GM23248 (cell line): ENCODE measurements at places on chromosomes 1 and 21. TPM values are rescaled to one million over a fixed set of nuclear protein-coding genes. Genes with fewer than 3 reads are reported as not detected.

Gene AMY2B
- polyA plus RNA-seq, result 0.63 and 0.94 TPM in 2 replicates

Gene DNM3
- 1.4 and 1.8 TPM in 2 replicates for polyA plus RNA-seq

Gene ABCA4
- polyA plus RNA-seq, result 0.20 and 0.25 TPM in 2 replicates

Gene PADI1
- 0.11 and 0.14 TPM in 2 replicates for polyA plus RNA-seq

Gene YBEY
- polyA plus RNA-seq, result 17.5 and 19.1 TPM in 2 replicates

Gene TRIM58
- not detected in 2 replicates for polyA plus RNA-seq

Gene SUSD4
- 0.49 and 1.1 TPM in 2 replicates for polyA plus RNA-seq

Gene GPR37L1
- 0.03 TPM in 1 of 2 replicates, not detected in the other for polyA plus RNA-seq

Gene OR14K1
- polyA plus RNA-seq, result not detected in 2 replicates

Gene S100A16
- 801 and 826 TPM in 2 replicates for polyA plus RNA-seq

Gene ADORA1
- polyA plus RNA-seq, result 2.2 and 3.3 TPM in 2 replicates

Gene SERPINC1
- not detected in 2 replicates for polyA plus RNA-seq

Gene TMPRSS3
- not detected in 2 replicates for polyA plus RNA-seq
